ENCODE measurements at places on chromosomes 2 and 18.

- no peak for DNase-seq
Observed at GRCh38 chr2:6442252-6442985, 423.3 kb downstream of the CMPK2 start.

GRCh38 chr18:8142131-8142711, 467.0 kb upstream of the RAB12 start:
- no peak for DNase-seq

- no peak for DNase-seq
Observed at GRCh38 chr2:7011356-7012083, 94.3 kb downstream of the RNF144A start.

DNA sequence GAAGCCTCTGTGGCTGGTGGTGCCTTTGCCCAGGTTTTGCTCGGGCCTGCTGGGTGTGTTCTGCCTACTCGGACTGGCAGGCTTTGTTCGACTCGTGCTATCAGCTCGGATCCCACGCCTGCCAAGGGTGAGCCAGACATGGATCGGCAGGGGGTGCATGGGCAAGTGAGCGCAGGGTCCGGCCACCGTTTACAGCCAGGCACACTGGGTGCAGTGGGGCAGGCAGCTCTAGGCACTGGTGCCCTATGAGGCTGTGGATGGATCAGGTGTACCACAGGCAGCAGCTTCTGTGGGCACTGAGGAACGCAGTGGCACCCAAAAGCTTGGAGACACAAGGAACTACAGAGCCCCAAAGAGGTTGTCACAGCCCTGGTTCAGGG, 25.6 kb downstream of the MARCHF7 start:
- no peak for DNase-seq

- DNase-seq = no peak
Observed at GRCh38 chr18:63213331-63213900, 106.2 kb downstream of the BCL2 start.

DNA sequence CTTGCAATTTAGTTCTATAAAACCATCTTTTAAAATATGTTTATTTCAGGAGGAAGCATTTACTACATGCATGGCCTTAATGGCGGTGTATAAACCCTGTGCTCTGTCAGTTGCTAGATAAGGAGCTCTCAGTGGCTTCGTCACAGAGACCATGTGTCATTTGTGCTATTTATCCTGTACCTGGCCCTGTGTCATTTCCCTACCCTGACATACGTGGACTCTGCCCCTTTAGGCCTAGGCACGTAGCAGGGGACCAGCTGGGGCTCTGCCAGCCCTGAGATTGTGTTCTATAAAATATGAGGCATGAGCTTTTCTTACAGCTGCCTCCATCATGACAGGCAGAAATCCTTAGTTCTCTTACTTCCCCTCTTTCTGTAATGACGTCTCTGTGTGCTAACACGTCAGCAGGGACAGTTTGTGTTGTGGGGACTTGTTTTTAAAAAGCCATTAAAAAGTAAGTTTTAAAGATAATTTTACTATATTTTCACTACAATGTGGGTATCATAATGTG, 88.0 kb downstream of the ITGB1BP1 start:
- DNase-seq = peak; percentile 67

DNA sequence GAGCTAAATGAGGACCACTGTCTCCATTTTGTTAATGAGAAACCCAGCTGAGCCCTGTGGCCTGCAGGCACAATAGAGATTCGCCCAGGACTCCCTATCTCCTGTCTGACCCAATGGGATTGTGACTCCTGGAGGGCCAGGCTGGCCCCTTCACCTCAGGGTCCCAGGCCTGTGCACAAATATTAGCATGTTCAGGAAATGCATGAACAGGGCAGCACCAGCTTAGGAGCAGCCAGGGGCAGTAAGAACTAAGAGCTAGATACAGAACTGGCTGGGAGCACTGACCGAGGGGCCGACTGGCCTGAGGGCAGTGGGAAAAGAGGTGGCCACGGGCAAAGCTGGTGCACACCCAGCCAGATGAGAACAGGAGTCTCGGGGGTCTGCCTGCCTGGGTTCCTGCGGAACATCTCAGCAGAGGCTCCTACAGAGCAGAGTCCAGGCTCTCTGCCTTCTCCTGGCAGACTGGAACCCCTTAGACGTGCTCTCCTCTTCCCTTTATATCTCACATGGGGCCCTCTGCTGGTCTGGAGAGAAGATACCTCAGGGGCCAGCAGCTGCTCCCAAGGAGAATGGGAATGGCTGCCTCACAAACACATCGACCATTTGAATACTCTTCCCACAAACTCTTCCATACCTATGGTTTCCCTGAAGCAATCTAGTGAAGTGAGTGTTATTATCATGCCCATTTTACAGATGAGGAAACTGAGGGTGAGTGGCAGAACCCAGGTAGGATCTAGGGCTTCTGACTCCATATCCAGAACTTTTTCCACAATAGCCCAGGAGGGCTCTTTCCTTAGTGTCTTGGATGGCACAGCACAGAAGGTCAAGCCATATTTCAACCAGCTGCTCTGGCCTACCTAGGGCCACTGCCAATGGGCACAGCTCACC, 77.6 kb upstream of the OTOF start:
- no peak for DNase-seq
